ENCODE measurements at places on chromosomes 3 and 15.

GRCh38 chr3:101828691-101829436, 20.4 kb upstream of the NFKBIZ start:
- DNase-seq: peak; percentile 70

GRCh38 chr3:148654433-148654832, 43.3 kb upstream of the AGTR1 start:
- no peak for DNase-seq

- no peak for DNase-seq
Observed at GRCh38 chr3:149703466-149703865, 45.6 kb upstream of the WWTR1 start.

GRCh38 chr3:102265720-102266119, 169.1 kb upstream of the ZPLD1 start:
- DNase-seq: no peak

DNA sequence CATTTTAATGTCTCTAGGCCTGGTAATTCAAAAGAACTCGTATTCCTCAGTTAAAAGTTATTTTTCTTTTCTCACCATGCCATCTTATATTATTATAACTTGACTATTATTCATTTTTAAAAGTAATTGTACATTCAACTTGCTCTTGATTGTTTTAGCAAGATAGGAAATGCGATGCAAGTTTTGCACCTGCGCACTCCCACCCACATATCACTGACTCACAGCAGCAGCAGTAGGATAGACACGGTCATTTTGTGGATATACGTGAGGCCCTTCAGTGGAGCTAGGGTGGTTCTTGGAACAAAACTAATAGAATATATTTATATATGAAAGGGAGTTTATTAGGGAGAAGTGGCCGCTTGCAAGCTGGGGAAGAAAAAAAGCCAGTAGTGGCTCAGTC, 95.5 kb upstream of the UBE3A start:
- DNase-seq: no peak

DNA sequence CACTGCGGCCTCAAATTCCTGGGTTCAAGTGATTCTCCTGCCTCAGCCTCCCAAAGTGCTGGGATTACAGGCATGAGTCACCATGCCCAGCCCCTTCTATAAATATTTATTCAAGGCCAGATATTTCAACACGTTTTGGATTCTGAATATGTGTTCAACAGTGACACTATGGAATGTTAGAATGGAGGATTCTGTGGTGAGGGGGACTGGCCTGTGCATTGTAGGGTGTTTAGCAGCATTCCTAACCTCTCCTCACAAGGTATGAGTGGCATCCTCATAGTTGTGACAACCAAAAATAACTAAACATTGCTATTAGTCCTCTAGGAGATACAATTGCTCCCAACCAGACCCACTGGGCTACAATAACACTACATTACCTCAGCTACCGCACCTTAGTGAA, 104.0 kb upstream of the ATP10A start:
- no peak for DNase-seq

- DNase-seq: no peak
Observed at GRCh38 chr15:77361456-77361855, 58.4 kb downstream of the PEAK1 start.

- DNase-seq: no peak
Observed at GRCh38 chr3:132161608-132162007, 126.8 kb upstream of the CPNE4 start.

DNA sequence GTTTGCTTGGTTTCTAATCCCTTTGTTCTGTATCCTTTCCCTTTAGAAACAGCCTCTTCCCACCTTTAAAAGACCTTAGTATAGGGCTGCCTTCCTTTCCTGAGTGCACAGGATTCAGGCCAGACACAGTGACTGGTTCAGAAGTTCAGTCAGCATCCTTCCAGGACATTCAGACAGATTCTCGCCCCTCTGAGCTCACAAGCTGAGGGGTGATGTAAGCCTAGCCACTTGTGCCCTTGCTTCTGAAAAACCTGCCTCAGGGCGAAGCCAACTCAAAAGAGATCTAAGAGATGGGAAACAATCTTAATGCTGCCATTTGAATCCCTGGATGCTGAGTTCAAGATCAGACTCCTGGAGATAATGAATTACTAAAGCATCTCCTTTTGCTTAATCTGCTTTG, 6.7 kb upstream of the NSMCE3 start:
- no peak for DNase-seq

- peak; percentile 78 for DNase-seq
Observed at GRCh38 chr3:108127301-108127988, 36.6 kb upstream of the CD47 start.

GRCh38 chr15:90463381-90463780, 66.3 kb upstream of the CRTC3 start:
- no peak for DNase-seq

DNA sequence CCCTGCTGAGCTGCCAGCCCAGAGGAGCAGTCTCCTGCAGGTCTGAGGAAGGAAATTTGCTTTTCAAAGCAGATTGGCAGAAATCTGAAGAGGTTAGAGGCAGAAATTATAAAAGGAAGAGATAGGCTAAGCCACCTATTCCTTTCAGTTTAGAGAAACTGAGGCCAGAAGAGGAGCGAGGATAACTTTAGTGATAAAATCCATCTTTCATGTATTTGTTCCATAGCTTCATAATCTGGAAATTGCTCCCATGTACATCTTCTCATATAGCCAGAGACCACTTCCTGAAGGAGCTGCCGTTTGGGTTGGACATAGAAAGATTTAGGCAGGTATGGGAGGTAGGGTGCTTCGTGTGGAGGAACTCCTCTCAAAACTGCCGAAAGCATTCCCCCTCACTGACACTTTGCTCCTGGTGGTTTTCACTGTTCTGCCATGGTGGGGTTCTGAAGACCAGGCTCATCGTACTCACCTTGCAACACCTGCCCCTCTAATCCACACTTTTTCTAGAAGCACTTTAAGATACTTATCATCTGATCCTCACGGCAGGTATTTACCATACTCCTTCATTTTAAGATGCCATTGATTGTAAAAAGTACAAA, 670 bp upstream of the ACAP2 start:
- DNase-seq: no peak

GRCh38 chr3:66362541-66362941, 138.3 kb downstream of the LRIG1 start:
- DNase-seq: no peak

DNA sequence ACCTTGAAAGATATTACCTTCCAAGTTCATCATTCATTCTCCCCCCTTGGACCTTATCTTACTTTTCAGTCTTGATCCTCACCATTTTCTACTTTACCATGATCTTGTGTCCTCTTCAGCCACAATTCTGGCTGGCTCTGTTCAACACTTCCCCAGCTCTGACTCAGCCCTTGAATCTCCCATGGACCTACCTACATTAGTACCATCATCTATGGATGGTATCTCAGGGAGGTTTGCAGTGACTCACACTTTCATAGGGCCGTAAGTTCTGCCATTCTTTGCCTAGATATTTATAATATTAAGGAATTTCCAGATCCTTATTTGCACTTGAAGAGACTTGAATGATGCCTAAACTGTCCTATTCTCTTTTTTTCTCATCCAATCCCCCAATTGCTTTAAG, 213.7 kb upstream of the RORA start:
- DNase-seq: no peak

DNA sequence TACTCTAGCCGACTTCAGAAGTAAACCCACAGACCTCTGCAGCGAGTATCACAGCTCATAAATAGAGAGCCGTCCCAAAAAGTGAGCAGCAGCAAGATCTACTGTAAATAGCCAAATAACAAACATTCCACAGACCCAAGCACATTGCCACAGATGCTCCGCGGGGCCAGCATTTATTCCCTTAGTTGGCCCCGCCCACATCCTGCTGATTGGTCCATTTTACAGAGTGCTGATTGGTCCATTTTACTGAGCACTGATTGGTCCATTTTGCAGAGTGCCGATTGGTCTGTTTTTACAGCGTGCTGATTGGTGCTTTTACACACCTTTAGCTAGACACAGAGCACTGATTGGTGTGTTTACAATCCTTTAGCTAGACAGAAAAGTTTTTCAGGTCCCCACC, 17.3 kb upstream of the GABRB3 start:
- no peak for DNase-seq

GRCh38 chr3:124044956-124045355, 53.0 kb upstream of the ROPN1 start:
- no peak for DNase-seq

- DNase-seq: no peak
Observed at GRCh38 chr3:195543500-195544229, 540 bp upstream of the PPP1R2 start.

Measured in activated CD8-positive, alpha-beta memory T cell treated with anti-CD3 and anti-CD28 coated beads for 24 hours (primary cell).